ENCODE measurements at places on chromosomes 16 and 17. TPM values are rescaled to one million over a fixed set of nuclear protein-coding genes. Genes with fewer than 3 reads are reported as not detected.
A peak's percentile ranks its signal among the peaks of the same experiment; 100 is the strongest.

Gene TOP2A
- 68.5 TPM for total RNA-seq

Gene PMFBP1
- total RNA-seq: under 0.01 TPM

Gene MPO
- total RNA-seq: not detected

Gene TNP2
- not detected for total RNA-seq

Gene C1QTNF8
- not detected for total RNA-seq

Gene KRTAP2-3
- total RNA-seq: 1.4 TPM

Gene CLEC10A
- total RNA-seq: not detected

Gene KRT33B
- 0.18 TPM for total RNA-seq

- H3K36me3 ChIP-seq: no peaks in the 10 kb centered on the region
- H3K4me1 ChIP-seq: no peaks in the 10 kb centered on the region
- H3K4me3 ChIP-seq: no peak overlapping the region
- no peak overlapping the region for H3K27ac ChIP-seq
Observed at GRCh38 chr16:83587201-83587600, 220.6 kb upstream of the HSBP1 start.

GRCh38 chr16:83686726-83687125 lies 121.1 kb upstream of the HSBP1 start:
- peaks cover 17% of the 10 kb centered on the region for H3K27me3 ChIP-seq
- H3K36me3 ChIP-seq: no peaks in the 10 kb centered on the region
- no peak overlapping the region for H3K4me3 ChIP-seq
- DNase-seq: no peak
- peaks cover 2% of the 10 kb centered on the region for H3K4me1 ChIP-seq
- no peak overlapping the region for H3K27ac ChIP-seq

GRCh38 chr16:19316846-19317245 lies 31.3 kb downstream of the CLEC19A start:
- no peak overlapping the region for H3K27ac ChIP-seq
- no peak for DNase-seq
- no peak overlapping the region for H3K4me3 ChIP-seq
- no peaks in the 10 kb centered on the region for H3K4me1 ChIP-seq
- H3K27me3 ChIP-seq: no peaks in the 10 kb centered on the region

DNA sequence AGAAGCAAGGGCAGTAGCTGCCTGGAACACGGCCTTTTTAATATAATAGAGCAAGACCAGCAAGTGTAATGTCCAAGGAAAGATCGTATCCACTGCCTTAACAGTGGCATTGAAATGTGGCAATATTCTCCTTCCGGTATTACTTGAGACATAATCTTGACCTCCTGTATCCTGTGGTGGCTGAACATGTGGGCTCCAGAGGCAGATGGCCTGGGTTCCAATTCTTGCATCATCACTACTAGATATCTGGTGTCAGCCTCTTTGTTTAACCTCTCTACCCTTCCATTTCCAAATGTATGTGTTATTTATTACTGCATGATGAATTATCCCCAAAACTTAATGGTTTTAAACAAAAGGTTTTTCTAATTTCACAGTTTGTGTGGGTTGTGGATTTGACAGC lies 3.5 kb upstream of the CDYL2 start:
- H3K27me3 ChIP-seq: no peaks in the 10 kb centered on the region
- H3K36me3 ChIP-seq: no peaks in the 10 kb centered on the region
- DNase-seq: no peak
- H3K27ac ChIP-seq: no peak overlapping the region

- H3K27me3 ChIP-seq: no peaks in the 10 kb centered on the region
- H3K4me3 ChIP-seq: no peak overlapping the region
Observed at GRCh38 chr17:66678827-66679226, 156.1 kb upstream of the CACNG5 start.

DNA sequence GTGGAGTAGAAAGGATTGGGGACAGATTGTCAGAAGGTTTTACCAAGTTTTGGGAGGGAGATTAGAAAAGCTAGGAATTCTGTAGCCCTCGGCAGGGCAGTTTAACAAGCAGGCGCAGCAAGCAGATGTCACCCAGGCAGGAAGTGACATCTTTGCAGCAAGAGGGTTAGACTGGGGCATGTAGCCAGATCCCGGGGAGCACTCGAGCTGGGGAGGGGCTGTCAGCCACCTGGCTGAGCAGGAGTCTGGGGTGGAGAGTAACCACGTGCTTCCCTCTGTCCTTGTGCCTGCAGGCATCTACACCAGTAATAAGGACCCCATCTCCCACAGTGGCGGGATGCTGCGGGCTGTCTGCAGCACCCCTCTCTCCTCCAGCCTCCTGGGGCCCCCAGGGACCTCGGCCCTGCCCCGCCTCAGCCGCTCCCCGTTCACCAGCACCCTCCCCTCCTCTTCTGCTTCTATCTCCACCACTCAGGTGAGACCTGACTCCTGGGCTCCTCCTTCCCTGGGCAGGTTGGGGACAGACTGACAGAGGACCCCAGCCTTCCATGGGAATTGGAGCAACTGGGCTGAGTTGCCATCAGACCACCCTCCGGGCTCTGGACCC lies 12.2 kb downstream of the MLLT6 start:
- H3K4me3 ChIP-seq: no peak overlapping the region
- H3K27me3 ChIP-seq: no peaks in the 10 kb centered on the region
- no peaks in the 10 kb centered on the region for H3K4me1 ChIP-seq

DNA sequence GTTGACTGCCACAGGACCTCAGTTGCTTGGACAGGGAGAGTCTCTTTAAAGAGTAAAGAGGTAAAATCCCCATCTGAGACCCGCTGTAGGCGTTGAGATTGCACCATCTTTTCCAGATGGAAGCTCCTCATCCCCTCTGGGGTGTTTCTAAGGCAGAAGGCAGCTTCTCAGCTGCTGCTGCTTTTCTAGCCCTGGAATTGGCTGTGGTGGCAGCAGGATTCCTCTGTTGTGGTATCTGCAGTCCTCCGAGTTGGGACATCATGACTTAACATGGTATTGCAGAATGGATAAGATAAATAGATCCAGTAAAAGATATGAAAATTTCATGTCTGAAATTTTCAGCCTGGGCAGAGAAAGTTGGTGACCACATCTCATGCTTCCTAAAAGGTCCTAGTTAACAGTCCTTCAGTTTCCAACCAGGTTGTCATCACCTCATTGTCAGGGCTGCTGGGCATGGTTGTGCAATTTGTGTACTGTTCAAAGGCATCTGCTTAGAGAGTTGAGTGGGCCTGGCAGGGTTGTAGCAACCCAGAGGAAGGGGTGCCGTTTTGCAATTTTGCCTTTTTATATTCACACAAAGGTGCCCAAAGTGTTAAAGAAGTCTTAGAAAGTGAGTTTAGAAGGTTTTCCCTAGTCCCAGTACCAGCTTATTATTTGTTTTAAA lies 150.4 kb downstream of the SPECC1 start:
- no peaks in the 10 kb centered on the region for H3K36me3 ChIP-seq
- peak; percentile 27 for DNase-seq
- H3K27ac ChIP-seq: no peak overlapping the region
- H3K27me3 ChIP-seq: no peaks in the 10 kb centered on the region
- H3K4me3 ChIP-seq: no peak overlapping the region
- peaks cover 2% of the 10 kb centered on the region for H3K4me1 ChIP-seq

- no peak for DNase-seq
- H3K27me3 ChIP-seq: peaks cover 34% of the 10 kb centered on the region
- no peaks in the 10 kb centered on the region for H3K4me1 ChIP-seq
Observed at GRCh38 chr17:72205357-72205756, 84.5 kb downstream of the SOX9 start.

DNA sequence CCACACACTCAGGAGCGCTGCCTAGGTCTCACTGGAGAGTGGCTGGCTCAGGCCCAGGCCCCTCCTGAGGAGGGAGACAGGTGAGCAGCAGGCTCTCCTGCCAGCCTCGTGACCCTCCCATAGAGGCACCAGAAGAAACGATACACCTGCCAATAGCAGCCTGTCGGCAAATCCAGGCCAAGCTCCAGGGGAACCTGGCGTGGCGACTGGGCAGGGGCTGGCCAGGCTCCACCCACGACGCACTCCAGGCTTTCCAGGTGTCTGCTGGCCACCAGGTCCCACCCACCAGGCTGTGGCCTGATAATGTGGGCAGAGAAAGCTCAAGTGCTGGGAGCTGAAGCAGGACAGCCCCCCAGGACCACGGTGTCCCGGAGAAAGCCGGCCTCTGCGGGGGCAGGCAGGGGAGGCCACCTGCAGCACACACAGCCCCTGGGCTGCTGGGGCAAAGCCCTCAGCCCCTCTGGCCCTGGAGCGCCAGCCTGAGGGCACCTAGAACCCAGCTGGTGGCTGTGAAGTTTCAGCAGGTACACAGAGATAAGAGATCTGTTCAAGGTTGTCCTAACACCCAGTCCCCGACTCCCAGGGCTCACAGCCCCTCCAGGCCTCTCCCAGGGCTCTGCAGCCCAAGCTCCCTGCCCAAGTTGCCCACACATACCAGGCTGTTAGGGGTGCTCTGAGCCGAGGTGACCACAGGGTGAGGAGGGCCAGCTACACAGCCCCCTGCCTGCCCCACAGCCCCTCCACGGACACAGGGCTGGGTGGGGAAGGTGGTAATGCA lies 2.4 kb downstream of the PGAP6 start:
- peaks cover 2% of the 10 kb centered on the region for H3K4me1 ChIP-seq
- H3K36me3 ChIP-seq: peaks cover 27% of the 10 kb centered on the region
- no peak for DNase-seq
- H3K27ac ChIP-seq: no peak overlapping the region
- no peak overlapping the region for H3K4me3 ChIP-seq

DNA sequence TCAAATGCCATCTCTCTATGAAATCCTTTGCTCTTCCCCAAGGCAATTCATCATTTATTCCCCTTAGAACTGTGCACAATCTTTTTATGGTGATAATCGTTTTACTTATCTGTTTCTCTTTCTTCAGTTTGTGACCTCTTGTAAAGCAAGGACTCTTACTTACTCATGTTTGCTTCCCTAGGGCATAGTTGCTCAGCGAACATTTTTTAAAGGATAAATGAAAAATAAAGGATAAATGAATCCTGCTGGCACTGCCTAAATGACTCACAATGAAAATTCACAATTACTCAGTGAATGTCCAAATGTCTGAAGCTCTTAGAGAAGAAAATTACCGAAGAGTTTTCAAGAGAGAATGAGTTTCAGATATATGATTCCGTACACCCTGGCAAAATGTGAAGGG lies 671.7 kb downstream of the CDH11 start:
- H3K27ac ChIP-seq: no peak overlapping the region
- no peaks in the 10 kb centered on the region for H3K27me3 ChIP-seq
- no peaks in the 10 kb centered on the region for H3K4me1 ChIP-seq
- H3K36me3 ChIP-seq: no peaks in the 10 kb centered on the region
- no peak overlapping the region for H3K4me3 ChIP-seq

DNA sequence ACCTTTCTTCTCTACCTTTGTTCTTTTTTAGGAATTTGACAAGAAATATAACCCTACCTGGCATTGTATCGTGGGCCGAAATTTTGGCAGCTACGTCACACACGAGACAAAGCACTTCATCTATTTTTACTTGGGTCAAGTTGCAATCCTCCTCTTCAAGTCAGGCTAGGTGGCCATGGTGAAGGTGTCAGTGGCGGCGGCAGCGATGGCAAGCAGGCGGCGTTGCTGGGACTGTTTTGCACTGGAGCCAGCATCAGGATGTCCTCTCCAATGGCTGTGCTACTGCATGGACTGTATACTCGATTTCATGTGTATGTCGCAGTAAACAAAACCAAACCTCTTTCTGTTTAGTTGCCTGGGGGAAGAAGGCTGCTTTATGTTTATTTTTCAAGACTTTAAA lies 5.9 kb downstream of the DYNLL2 start:
- DNase-seq: no peak
- H3K27me3 ChIP-seq: no peaks in the 10 kb centered on the region
- peaks cover 8% of the 10 kb centered on the region for H3K4me1 ChIP-seq
- H3K27ac ChIP-seq: no peak overlapping the region
- no peak overlapping the region for H3K4me3 ChIP-seq

DNA sequence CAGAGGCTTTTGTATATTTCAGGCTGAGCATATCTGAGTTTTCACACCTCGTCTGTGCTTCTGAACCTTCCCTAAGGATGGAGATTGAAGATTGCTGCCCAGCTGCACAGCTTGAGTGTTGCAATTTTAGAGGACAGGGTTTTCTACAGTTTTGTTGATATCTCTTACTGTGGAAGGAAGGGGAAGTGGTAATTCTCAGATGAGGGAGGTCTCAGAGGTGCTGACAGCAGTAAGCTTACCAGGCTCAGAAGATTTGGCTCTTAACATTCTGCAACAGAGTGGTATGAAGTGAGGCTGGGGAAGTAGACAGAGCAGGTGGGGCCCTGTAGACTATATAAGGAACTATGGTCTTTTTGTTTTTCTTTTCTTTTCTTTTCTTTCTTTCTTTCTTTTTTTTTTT lies 45.8 kb upstream of the ARHGAP17 start:
- peaks cover 5% of the 10 kb centered on the region for H3K4me1 ChIP-seq
- peak; percentile 31 for DNase-seq
- no peaks in the 10 kb centered on the region for H3K36me3 ChIP-seq
- H3K27ac ChIP-seq: no peak overlapping the region

DNA sequence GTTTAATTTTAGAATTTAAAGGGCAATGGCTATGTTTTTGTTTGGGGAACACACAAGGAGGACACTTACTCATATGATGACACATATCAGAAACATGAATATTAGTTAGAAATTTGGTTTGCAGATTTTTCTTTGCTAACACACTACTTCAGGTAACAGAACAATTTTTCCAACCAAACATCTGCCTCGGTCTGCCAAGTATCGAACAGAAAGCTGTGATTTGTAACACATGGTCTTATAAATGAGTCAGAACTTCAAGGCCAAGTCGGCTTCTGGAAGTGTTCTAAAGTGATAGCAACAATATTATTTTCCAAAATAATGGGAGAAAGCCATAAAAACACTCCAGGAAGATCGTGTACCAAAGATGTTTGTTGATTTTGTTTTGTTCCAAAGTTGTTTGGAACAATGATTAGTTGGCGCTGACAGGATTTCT lies 75.9 kb upstream of the PMFBP1 start:
- H3K27ac ChIP-seq: no peak overlapping the region
- no peaks in the 10 kb centered on the region for H3K36me3 ChIP-seq
- no peak overlapping the region for H3K4me3 ChIP-seq
- no peaks in the 10 kb centered on the region for H3K4me1 ChIP-seq
- no peaks in the 10 kb centered on the region for H3K27me3 ChIP-seq
- DNase-seq: peak; percentile 29

- H3K4me1 ChIP-seq: no peaks in the 10 kb centered on the region
- H3K27me3 ChIP-seq: no peaks in the 10 kb centered on the region
- DNase-seq: no peak
- peaks cover 9% of the 10 kb centered on the region for H3K36me3 ChIP-seq
- no peak overlapping the region for H3K27ac ChIP-seq
Observed at GRCh38 chr17:76304226-76305134, 3.6 kb downstream of the QRICH2 start.

- H3K4me1 ChIP-seq: no peaks in the 10 kb centered on the region
- no peaks in the 10 kb centered on the region for H3K27me3 ChIP-seq
- H3K27ac ChIP-seq: no peak overlapping the region
- H3K36me3 ChIP-seq: no peaks in the 10 kb centered on the region
Observed at GRCh38 chr16:13629704-13630103, 290.2 kb upstream of the ERCC4 start.

DNA sequence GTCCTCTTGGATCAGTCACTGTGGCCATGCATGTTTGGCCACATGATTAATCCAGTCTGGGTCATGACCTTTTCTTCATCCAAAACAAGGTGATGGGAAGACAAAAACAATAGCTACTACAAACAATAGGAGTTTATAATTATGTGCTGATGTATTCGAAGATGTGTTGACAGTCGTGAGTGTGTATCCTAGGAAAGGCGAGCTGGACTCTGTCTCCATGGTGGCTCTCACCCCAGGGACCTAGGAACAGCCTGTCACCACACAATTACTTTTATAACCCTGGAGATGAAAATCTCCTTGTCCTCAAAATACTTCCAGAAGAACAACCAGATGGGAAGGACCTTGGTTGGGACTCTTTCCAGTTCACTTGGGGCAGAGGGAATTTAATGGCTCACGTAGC lies 9.8 kb upstream of the PLK1 start:
- H3K36me3 ChIP-seq: peaks cover 38% of the 10 kb centered on the region
- peak overlapping the region; percentile 89 for H3K27ac ChIP-seq
- peaks cover 29% of the 10 kb centered on the region for H3K4me1 ChIP-seq
- no peak for DNase-seq
- no peak overlapping the region for H3K4me3 ChIP-seq

- H3K27ac ChIP-seq: no peak overlapping the region
- peaks cover 32% of the 10 kb centered on the region for H3K27me3 ChIP-seq
- peaks cover 6% of the 10 kb centered on the region for H3K4me1 ChIP-seq
Observed at GRCh38 chr17:19642373-19642893, 6.1 kb upstream of the ALDH3A2 start.

Measured in IMR-90 (cell line).